ENCODE measurements at places on chromosomes 5 and 9.

DNA sequence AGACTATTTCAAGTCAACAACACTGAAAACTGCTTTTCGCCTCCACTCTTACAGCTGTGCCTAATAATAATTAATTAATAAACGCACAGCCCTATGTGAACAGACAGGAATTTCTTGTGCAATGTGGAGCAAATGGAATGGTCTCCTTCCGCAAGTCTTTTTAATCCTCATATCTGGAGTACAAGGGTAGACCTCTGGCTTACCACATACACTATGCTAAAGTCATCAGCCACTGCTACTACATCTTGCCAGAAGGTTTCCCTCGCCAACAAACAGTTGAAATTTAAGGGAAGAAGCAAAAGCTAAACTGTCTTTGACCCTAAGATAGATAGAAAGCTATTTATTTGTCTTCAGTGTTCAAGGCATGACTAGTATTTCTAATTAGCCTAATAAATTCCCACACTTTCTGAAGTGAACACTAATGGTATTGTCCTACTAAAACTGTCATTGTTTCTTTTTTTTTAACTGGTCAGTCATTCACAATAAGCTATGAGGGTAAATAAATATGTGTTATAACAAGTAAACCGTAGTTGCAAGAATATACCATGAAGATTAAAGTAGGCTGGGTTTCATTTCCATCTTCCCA is 63.9 kb downstream of the GOLPH3 start:
- DNase-seq, result no peak

- DNase-seq, result no peak
Measured at GRCh38 chr5:74507370-74508005, 133.0 kb downstream of the ENC1 start.

- DNase-seq, result no peak
Measured at GRCh38 chr5:15566306-15566705, 66.3 kb downstream of the FBXL7 start.

GRCh38 chr5:1781726-1782384 is 17.8 kb downstream of the MRPL36 start:
- DNase-seq, result no peak

DNA sequence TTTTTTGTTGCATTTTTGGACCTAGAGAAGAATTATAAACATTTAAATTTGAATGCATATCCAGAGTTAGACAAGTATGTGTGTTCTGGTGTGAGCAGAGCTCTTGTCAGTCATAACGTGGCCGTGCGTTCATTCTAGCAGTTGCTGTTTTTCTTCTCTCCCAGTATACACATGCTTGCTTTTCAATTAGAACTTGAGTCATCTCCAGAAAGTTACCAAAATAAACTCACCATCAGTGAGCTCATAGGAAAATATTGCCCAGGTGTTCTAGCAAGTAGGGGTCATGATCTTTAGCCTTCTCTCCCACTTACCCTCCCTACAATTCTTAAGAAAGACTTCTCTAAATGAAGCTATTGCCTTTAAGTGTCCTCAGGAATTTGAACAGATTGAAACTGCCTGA is 247.5 kb upstream of the TUT7 start:
- DNase-seq, result peak; percentile 81

- peak; percentile 76 for DNase-seq
Measured at GRCh38 chr5:172429201-172429940, 25.0 kb downstream of the SH3PXD2B start.

- DNase-seq, result no peak
Measured at GRCh38 chr9:71765693-71766092, 2.6 kb downstream of the CEMIP2 start.

- DNase-seq, result no peak
Measured at GRCh38 chr9:109590966-109591365, 92.9 kb upstream of the PTPN3 start.

DNA sequence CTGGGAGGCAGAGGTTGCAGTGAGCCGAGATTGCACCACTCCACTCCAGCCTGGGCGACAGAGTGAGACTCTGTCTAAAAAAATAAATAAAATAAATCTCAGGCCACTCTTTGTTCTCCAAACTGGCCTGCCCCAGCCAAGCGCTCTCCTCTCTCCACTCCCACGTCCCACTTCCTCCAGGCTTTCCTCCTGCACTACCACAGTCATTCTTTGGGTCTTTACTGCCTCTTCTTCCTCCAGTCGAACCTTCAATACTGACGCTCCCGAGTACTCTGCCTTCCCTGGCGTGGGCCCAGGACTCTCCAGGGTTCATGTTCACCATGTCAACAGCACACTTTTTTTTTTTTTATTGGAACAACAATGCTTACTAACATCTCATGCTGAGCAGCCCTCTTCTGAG is 23.9 kb downstream of the RNF130 start:
- DNase-seq, result no peak

DNA sequence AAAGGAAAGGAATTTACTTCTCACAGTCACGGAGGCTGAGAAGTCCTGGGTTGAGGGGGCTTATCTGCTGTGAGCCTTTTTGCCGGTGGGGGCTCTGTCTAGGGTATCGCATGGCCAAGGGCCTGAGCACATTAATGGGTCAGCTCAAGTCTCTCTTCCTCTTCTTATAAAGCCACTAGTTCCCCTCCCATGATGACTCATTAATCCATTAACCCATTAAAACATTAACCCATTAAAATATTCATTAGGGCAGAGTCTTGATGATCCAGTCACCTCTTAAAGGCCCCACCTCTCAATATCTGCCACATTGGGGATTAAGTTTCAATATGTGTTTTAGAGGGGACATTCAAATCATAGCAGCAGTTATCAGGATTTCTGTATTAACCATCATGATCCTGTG is 406.3 kb downstream of the SPOCK1 start:
- no peak for DNase-seq

- DNase-seq, result no peak
Measured at GRCh38 chr9:137108608-137109249, 5.8 kb downstream of the DPP7 start.

DNA sequence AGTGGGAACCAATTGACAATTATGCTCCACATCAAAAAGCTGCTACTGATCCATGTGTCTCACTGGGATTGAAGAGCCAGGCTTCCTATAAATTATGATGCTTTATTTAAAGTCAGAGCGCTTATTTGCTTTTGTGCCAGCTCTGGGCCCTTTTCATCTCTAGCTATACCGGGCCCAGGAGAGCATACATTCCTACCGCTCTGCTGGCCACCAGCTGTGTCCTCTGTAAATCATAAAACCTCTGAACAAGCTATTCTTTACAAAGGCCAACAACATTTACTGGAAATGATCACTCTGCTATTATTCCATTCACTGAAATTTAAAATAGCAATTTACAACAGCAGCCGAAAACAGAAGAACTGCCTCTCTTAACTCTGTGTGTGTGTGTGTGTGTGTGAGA is 86.6 kb downstream of the ZNF608 start:
- DNase-seq, result no peak

GRCh38 chr5:108028412-108028811 is 353.5 kb downstream of the FBXL17 start:
- peak; percentile 28 for DNase-seq

Measured in myocyte (in vitro differentiated cells).